ENCODE measurements at places on chromosomes 12 and 14. TPM values are rescaled to one million over a fixed set of nuclear protein-coding genes. Genes with fewer than 3 reads are reported as not detected.

Gene NOP9
- 27.5 TPM for total RNA-seq

GRCh38 chr12:92047393-92047826, 98.2 kb downstream of the BTG1 start:
- H3K36me3 ChIP-seq: no peaks in the 10 kb centered on the region
- no peak overlapping the region for H3K4me3 ChIP-seq
- no peaks in the 10 kb centered on the region for H3K27me3 ChIP-seq

Gene SRGAP1
- not detected for total RNA-seq

GRCh38 chr12:130122356-130122755, 39.9 kb upstream of the FZD10 start:
- no peaks in the 10 kb centered on the region for H3K36me3 ChIP-seq
- H3K27me3 ChIP-seq: no peaks in the 10 kb centered on the region
- no peaks in the 10 kb centered on the region for H3K4me1 ChIP-seq
- no peak for DNase-seq
- H3K27ac ChIP-seq: no peak overlapping the region

Gene SLC7A8
- total RNA-seq: 0.80 TPM

GRCh38 chr14:24806061-24806678, 172.2 kb upstream of the GZMB start:
- no peaks in the 10 kb centered on the region for H3K36me3 ChIP-seq
- no peak overlapping the region for H3K27ac ChIP-seq
- DNase-seq: peak; percentile 25
- no peaks in the 10 kb centered on the region for H3K4me1 ChIP-seq
- H3K27me3 ChIP-seq: peaks cover 7% of the 10 kb centered on the region

Gene NR4A1
- total RNA-seq: 67.0 TPM

- H3K4me3 ChIP-seq: no peak overlapping the region
- H3K36me3 ChIP-seq: peaks cover 19% of the 10 kb centered on the region
- H3K4me1 ChIP-seq: no peaks in the 10 kb centered on the region
- DNase-seq: no peak
- no peak overlapping the region for H3K27ac ChIP-seq
Measured at GRCh38 chr14:59333668-59334067, 131.5 kb downstream of the GPR135 start.

DNA sequence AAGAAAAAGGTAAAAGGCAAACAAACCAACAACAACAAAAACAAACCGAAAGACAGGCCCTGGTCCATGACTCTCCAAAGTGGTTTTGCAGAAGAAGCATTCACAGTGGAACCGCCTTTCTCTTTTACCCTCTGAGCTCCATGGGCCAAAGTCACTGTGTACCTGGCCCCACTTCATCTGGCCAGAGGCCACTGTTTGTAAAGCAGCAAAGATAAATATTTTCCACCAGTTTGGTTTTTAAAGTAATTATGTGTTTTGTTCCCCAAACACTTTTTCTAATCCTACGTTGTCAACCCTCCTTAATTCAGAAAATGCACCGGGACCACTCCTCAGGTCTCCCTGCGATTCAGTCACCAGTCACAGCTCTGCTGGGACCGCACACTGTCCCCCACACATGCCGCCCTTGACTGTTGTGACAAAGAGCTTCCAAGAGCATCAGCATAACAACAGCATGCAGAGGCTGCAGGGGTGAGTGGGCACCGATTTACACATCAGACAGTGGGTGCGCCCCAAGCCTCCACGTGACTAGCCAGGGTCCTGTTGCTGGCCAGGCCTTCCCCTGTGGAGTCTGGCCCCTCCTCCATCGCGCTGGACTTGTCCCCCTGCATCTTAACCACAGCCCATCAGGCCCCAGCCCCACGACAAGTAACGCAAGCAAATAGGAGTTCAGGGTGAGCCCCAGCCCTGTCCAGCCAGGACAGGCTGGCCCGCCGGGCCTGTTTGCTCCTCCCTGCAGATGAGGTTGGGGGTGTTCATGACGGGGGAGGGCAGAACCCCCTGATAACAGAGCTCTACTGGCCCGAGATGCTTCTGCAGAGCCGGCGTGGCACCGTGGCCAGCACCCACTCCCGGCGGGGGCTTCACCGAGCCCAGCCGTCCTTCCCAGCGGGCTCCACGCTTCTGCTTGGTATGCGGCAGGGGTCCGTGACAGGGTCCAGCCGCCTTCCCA, 65.2 kb upstream of the DIO3 start:
- DNase-seq: peak; percentile 15
- H3K27me3 ChIP-seq: no peaks in the 10 kb centered on the region
- no peaks in the 10 kb centered on the region for H3K4me1 ChIP-seq
- no peaks in the 10 kb centered on the region for H3K36me3 ChIP-seq
- no peak overlapping the region for H3K4me3 ChIP-seq

Gene DYRK2
- 135 TPM for total RNA-seq

Gene WASHC3
- 20.3 TPM for total RNA-seq

GRCh38 chr12:67740711-67741110, 92.2 kb downstream of the DYRK2 start:
- H3K27ac ChIP-seq: no peak overlapping the region
- DNase-seq: no peak
- H3K27me3 ChIP-seq: no peaks in the 10 kb centered on the region
- no peaks in the 10 kb centered on the region for H3K4me1 ChIP-seq
- no peaks in the 10 kb centered on the region for H3K36me3 ChIP-seq
- H3K4me3 ChIP-seq: no peak overlapping the region

DNA sequence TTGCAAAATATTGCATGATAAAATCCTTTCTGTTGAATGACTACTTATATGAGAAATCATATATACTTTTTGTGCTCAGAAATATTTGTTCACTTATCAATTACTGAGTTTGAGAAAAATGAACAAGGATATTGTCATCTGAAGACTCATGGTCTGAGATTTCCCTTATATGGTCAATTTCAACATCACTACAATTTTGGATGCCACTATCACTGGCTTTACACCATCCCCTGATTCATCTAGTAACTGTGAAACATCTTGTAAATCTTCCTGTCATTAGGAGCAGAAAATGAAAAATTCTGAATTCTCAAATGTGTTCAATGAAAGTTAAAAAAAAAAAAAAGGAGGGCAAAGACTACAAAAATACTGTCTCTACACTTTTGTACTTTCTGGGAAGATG, 21.8 kb upstream of the GXYLT1 start:
- no peaks in the 10 kb centered on the region for H3K4me1 ChIP-seq
- H3K4me3 ChIP-seq: no peak overlapping the region
- DNase-seq: no peak
- H3K36me3 ChIP-seq: peaks cover 1% of the 10 kb centered on the region
- H3K27ac ChIP-seq: no peak overlapping the region

GRCh38 chr12:27907766-27908165, 64.8 kb downstream of the PTHLH start:
- H3K4me1 ChIP-seq: no peaks in the 10 kb centered on the region
- H3K27ac ChIP-seq: no peak overlapping the region
- no peak for DNase-seq
- no peak overlapping the region for H3K4me3 ChIP-seq
- H3K36me3 ChIP-seq: no peaks in the 10 kb centered on the region
- H3K27me3 ChIP-seq: no peaks in the 10 kb centered on the region

- no peaks in the 10 kb centered on the region for H3K4me1 ChIP-seq
- no peaks in the 10 kb centered on the region for H3K27me3 ChIP-seq
- no peak overlapping the region for H3K27ac ChIP-seq
- peaks cover 50% of the 10 kb centered on the region for H3K36me3 ChIP-seq
Measured at GRCh38 chr12:124947561-124948398, 33.3 kb upstream of the UBC start.

DNA sequence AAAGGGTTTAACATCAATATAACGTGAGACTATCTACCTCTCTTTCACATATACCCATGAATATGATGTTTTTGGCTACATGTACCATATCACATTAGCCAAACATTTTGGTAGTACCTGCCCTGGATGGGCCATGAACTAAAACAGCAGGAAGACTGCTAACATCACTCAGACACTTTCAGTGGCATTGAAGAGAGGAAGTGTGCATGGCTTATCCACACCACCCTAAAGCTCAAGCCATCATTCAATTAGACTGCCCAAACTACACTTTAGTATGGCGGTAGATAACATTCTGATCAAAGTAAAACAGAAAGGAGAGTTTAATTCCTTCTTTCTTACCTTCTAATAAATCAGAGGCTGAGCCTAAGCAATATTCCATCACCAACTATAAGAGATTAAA, 103.0 kb downstream of the PEBP1 start:
- no peak overlapping the region for H3K27ac ChIP-seq
- no peak for DNase-seq
- no peaks in the 10 kb centered on the region for H3K4me1 ChIP-seq
- peaks cover 57% of the 10 kb centered on the region for H3K36me3 ChIP-seq
- no peaks in the 10 kb centered on the region for H3K27me3 ChIP-seq

- no peaks in the 10 kb centered on the region for H3K36me3 ChIP-seq
- H3K4me3 ChIP-seq: no peak overlapping the region
- no peak overlapping the region for H3K27ac ChIP-seq
- DNase-seq: no peak
- peaks cover 71% of the 10 kb centered on the region for H3K27me3 ChIP-seq
- peaks cover 6% of the 10 kb centered on the region for H3K4me1 ChIP-seq
Measured at GRCh38 chr12:114477989-114478395, 72.0 kb upstream of the TBX5 start.

GRCh38 chr14:104321802-104322130, 183.4 kb downstream of the KIF26A start:
- peaks cover 9% of the 10 kb centered on the region for H3K27me3 ChIP-seq
- H3K27ac ChIP-seq: no peak overlapping the region
- H3K4me1 ChIP-seq: peaks cover 8% of the 10 kb centered on the region
- no peaks in the 10 kb centered on the region for H3K36me3 ChIP-seq

Gene TNS2
- total RNA-seq: 2.3 TPM

Gene PXMP2
- 2.1 TPM for total RNA-seq

GRCh38 chr12:72281126-72281525, 9.0 kb downstream of the TRHDE start:
- H3K4me3 ChIP-seq: no peak overlapping the region
- no peaks in the 10 kb centered on the region for H3K27me3 ChIP-seq
- H3K4me1 ChIP-seq: no peaks in the 10 kb centered on the region
- no peak overlapping the region for H3K27ac ChIP-seq
- H3K36me3 ChIP-seq: no peaks in the 10 kb centered on the region

DNA sequence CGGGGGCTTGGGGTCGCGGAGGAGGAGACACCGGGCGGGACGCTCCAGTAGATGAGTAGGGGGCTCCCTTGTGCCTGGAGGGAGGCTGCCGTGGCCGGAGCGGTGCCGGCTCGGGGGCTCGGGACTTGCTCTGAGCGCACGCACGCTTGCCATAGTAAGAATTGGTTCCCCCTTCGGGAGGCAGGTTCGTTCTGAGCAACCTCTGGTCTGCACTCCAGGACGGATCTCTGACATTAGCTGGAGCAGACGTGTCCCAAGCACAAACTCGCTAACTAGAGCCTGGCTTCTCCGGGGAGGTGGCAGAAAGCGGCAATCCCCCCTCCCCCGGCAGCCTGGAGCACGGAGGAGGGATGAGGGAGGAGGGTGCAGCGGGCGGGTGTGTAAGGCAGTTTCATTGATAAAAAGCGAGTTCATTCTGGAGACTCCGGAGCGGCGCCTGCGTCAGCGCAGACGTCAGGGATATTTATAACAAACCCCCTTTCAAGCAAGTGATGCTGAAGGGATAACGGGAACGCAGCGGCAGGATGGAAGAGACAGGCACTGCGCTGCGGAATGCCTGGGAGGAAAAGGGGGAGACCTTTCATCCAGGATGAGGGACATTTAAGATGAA, 630 bp downstream of the FOS start:
- DNase-seq: peak; percentile 55
- peaks cover 24% of the 10 kb centered on the region for H3K36me3 ChIP-seq
- H3K4me3 ChIP-seq: peak overlapping the region; percentile 88
- H3K27ac ChIP-seq: peak overlapping the region; percentile 82
- peaks cover 4% of the 10 kb centered on the region for H3K27me3 ChIP-seq

Gene EFS
- not detected for total RNA-seq

DNA sequence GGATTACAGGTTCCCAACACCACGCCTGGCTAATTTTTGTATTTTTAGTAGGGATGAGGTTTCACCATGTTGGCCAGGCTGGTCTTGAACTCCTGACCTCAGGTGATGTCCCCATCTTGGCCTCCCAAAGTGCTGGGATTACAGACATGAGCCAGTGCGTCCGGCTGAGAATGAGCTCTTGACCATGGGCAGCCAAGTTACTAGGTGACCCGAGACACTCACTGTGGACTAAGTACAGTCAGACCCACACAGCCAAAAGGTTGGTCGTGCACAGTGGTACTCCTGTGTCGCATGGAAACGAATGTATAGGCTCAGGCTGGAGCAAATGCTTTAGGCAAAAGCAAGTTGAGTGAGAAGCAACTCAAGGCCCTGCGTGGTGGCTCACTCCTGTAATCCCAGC, 21.0 kb downstream of the DLK1 start:
- H3K4me1 ChIP-seq: no peaks in the 10 kb centered on the region
- H3K27ac ChIP-seq: no peak overlapping the region
- H3K27me3 ChIP-seq: peaks cover 4% of the 10 kb centered on the region
- no peaks in the 10 kb centered on the region for H3K36me3 ChIP-seq

Gene DTX1
- total RNA-seq: 14.0 TPM

Gene CELA1
- 1.2 TPM for total RNA-seq

- no peaks in the 10 kb centered on the region for H3K27me3 ChIP-seq
- H3K4me1 ChIP-seq: peaks cover 41% of the 10 kb centered on the region
- no peak for DNase-seq
- no peak overlapping the region for H3K27ac ChIP-seq
- H3K4me3 ChIP-seq: no peak overlapping the region
Measured at GRCh38 chr12:8040791-8041190, 8.3 kb downstream of the FOXJ2 start.

DNA sequence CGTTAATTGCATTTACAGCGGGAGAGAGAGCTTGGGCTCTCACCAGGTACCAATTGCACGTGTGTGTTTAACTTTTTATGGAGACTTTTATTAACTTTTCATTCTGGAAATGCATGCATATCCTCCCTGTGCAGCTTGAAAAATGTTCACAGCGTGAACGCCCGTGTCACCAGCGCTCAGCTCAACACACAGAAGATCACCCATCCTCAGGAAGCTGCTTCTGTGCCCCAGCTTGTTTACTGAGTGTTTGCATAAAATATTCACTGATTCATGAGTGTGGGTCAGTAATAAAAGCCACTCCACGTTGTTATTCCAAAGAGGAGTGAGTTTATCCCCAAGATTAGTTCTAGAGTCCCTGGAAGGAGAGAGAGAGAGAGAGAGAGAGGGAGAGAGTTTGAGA, 75.5 kb upstream of the FZD10 start:
- H3K4me3 ChIP-seq: peak overlapping the region; percentile 19
- DNase-seq: no peak
- no peaks in the 10 kb centered on the region for H3K36me3 ChIP-seq

Gene CAPS2
- total RNA-seq: 1.3 TPM

Gene ZNF219
- 15.2 TPM for total RNA-seq

Gene SLC8A3
- total RNA-seq: not detected

Gene RDH12
- total RNA-seq: not detected

Gene LPAR5
- total RNA-seq: 2.8 TPM

Gene CPNE6
- total RNA-seq: not detected

Gene P2RX2
- total RNA-seq: not detected

- no peaks in the 10 kb centered on the region for H3K36me3 ChIP-seq
- H3K27me3 ChIP-seq: no peaks in the 10 kb centered on the region
- H3K4me3 ChIP-seq: no peak overlapping the region
- H3K4me1 ChIP-seq: no peaks in the 10 kb centered on the region
Measured at GRCh38 chr14:55512421-55512820, 67.6 kb upstream of the KTN1 start.

Data from CD4-positive, alpha-beta T cell (primary cell).